Dermis lymphatic vessel endothelial cell (primary cell): ENCODE measurements at places on chromosomes 2 and 18. TPM values are rescaled to one million over a fixed set of nuclear protein-coding genes. Genes with fewer than 3 reads are reported as not detected.

C2orf80 gene
- total RNA-seq, result not detected in 2 replicates

OTX1 gene
- total RNA-seq, result 0.09 and 0.11 TPM in 2 replicates

TDRD15 gene
- total RNA-seq, result not detected in 2 replicates

ANKRD53 gene
- total RNA-seq, result 0.26 and 0.33 TPM in 2 replicates

DHRS9 gene
- total RNA-seq, result not detected in 2 replicates

SERPINB12 gene
- not detected in 2 replicates for total RNA-seq
